Karpas-422 (cell line): ENCODE measurements at places on chromosomes 13 and 19. TPM values are rescaled to one million over a fixed set of nuclear protein-coding genes. Genes with fewer than 3 reads are reported as not detected.

Gene SETDB2
- total RNA-seq, result 25.4 and 34.0 TPM in 2 replicates

DNA sequence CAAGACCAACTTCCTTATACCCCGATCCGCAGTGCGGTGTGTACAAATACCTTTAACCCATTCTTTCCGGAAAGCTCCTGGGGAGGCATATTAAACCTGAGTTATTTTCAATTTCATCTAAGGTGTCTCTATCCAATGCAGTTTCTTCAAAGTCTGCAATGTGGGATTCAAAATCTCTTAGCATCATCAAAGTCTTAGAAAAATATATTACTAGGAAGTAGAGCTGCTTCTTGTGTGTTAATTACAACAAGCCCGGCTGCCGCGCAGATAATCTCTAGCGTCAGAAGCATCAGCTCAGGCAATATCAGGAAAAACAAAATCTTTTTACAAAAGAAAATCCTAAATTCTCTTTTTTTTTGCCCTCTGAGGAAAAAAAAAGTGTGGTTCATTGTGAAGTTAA lies 48.1 kb downstream of the ZNF536 start:
- no peaks in the 10 kb centered on the region for H3K36me3 ChIP-seq
- H3K4me3 ChIP-seq, result no peak overlapping the region
- H3K4me1 ChIP-seq, result peaks cover 14% of the 10 kb centered on the region
- H3K27me3 ChIP-seq, result no peaks in the 10 kb centered on the region
- H3K27ac ChIP-seq, result no peak overlapping the region
- DNase-seq, result no peak

DNA sequence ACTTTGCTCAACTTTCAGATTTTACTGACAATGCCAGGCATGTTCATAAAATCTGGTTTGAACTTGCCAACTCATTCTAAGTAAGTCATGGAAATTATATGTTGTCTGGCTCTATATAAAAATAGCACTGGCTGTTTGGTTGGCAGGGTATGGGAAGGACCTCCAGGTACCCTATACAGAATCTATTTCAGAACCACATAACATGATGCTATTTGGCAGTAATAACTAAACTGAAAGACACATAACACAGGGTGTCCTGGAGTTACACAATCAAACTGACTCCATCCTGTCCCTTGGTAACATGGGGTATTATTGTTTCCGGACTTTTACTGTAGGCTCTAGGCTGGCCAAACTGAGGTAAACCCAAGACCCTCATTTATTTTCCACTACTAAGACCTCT lies 248.8 kb downstream of the RGCC start:
- H3K27me3 ChIP-seq, result no peaks in the 10 kb centered on the region
- no peak overlapping the region for H3K4me3 ChIP-seq
- H3K27ac ChIP-seq, result no peak overlapping the region
- no peak for DNase-seq

- H3K4me1 ChIP-seq, result no peaks in the 10 kb centered on the region
- H3K27me3 ChIP-seq, result no peaks in the 10 kb centered on the region
- H3K4me3 ChIP-seq, result no peak overlapping the region
Observed at GRCh38 chr13:60893801-60894200, 496.8 kb downstream of the TDRD3 start.

Gene NLRP4
- total RNA-seq, result 28.2 and 30.2 TPM in 2 replicates

DNA sequence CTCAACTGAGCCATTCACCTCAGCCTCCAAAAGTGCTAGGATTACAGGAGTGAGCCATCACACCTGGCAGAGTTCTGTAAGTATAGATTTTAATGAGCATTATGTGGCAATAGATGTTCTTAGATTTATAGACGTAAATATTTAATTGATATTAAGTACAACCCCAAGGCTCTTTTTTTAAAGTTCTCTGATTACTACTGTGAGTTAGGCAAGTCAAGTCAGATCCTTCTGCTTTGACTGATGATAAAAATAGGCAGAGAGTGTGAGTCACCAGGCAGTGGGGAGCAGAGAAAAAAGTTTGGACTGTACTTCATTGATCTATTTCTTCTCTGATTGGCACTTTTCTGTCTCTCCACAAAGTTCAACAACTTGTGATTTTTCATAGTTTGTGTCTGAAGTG lies 1379.9 kb downstream of the UQCRFS1 start:
- H3K4me1 ChIP-seq, result no peaks in the 10 kb centered on the region
- no peaks in the 10 kb centered on the region for H3K27me3 ChIP-seq
- H3K27ac ChIP-seq, result no peak overlapping the region
- H3K4me3 ChIP-seq, result no peak overlapping the region
- no peaks in the 10 kb centered on the region for H3K36me3 ChIP-seq
- no peak for DNase-seq

GRCh38 chr13:103573446-103573845 lies 507.2 kb upstream of the SLC10A2 start:
- no peaks in the 10 kb centered on the region for H3K27me3 ChIP-seq
- H3K4me1 ChIP-seq, result no peaks in the 10 kb centered on the region
- DNase-seq, result no peak
- no peak overlapping the region for H3K27ac ChIP-seq
- H3K4me3 ChIP-seq, result no peak overlapping the region
- H3K36me3 ChIP-seq, result no peaks in the 10 kb centered on the region
